ENCODE measurements at places on chromosomes 5 and 9. TPM values are rescaled to one million over a fixed set of nuclear protein-coding genes. Genes with fewer than 3 reads are reported as not detected.

Gene CEP78
- total RNA-seq, result 17.5 TPM

Gene MZB1
- total RNA-seq, result 0.09 TPM

Gene MAMDC2
- total RNA-seq, result 10.2 TPM

Gene FAM151B
- total RNA-seq, result 2.7 TPM

Gene IL4
- not detected for total RNA-seq

Gene NIM1K
- total RNA-seq, result not detected

Gene ABO
- not detected for total RNA-seq

Gene PCDHGB7
- 5.8 TPM for total RNA-seq

Gene C9orf153
- 0.09 TPM for total RNA-seq

Gene ORM2
- not detected for total RNA-seq

Gene TRIM52
- total RNA-seq, result 9.1 TPM

Gene SPATA9
- not detected for total RNA-seq

Gene ARHGEF39
- total RNA-seq, result 0.38 TPM

Gene KCNT1
- 0.09 TPM for total RNA-seq

Gene GALNT12
- total RNA-seq, result 0.66 TPM

Gene SAXO1
- total RNA-seq, result not detected

Gene CTSL
- 93.1 TPM for total RNA-seq
